ENCODE measurements at places on chromosomes 5 and 9.

- no peak for DNase-seq
Measured at GRCh38 chr9:96167011-96167410, 135.0 kb downstream of the HSD17B3 start.

DNA sequence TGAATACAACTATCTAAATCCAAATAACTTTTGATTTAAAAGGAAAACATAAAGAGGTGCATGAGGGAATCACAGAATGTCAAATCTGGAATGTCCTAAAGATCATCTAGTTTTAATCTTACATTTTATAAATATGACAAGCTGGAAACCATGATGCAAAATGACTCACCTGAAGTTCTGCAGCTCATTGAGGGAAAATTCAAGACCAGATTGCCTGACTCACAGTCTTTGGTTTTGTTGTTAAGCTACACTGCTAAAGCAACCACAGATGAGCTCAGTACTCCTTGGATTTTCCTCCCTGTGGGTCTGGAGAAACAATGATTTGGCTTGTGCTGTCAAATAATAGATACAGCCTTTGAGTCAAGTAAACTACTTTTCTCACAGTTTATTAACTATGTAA is 19.1 kb upstream of the EDIL3 start:
- no peak for DNase-seq

- DNase-seq = no peak
Measured at GRCh38 chr9:75628952-75629351, 261.5 kb upstream of the PCSK5 start.

DNA sequence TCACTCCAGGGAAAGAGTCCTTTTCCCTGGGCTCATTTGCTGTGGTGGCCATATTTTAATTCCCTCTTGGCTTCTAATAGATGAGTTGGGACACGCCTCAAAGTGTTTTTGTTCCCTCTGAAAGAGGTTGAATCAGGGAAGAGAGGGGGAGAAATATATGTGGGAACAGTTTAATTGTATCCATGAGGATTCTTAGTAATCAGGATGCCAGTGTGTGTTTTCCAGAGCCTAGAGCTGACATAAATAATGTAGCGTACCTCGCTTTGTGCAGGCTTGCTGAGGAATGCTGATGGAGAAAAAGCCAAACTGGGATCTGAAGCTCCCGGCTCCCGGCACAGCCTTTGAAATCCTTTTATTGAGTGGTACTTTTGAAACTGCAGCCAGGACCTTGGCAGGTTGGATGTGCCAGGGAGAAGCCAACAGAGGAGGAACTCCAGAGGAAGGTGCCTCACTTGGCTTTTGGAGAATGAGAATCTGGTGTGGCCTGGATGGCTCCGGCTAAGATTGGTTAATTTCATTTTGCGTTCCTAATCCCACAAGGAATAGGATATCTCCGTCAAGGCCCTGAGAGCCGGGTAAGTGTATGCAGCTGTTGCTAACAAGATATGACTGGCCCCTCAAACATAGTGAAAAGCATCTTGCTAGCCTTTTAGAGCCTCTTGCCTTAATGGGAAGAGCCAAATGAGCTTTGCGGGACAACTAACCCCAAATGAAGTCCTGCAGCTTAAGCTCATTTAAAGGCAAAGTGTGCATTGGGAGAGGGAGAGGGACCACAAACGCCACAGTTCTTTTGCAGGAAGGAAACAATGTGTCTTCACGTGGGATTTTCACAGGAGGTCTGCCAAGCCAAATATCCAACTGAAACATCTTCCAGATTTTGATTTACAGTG is 471.1 kb upstream of the WWC1 start:
- no peak for DNase-seq

DNA sequence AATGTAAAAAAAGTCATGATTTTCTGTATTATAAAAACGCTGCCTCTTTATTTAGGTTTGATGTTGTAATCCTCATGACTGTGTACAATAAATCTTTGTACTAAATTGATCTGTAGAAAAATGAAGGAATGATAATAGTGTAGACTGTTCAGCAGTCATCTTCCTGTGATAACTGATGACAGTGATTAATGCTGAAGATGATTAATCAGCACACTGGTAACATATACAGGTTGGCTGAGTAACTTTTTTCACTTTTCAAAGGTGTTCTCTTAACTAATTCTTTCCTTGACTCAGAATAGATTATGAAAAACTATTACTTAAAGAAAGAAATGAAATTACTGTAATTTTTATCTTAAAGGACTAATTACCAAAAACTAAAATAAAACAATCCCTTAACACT is 122.5 kb downstream of the RFX3 start:
- DNase-seq = no peak

GRCh38 chr5:32612134-32612888 is 27.0 kb downstream of the SUB1 start:
- DNase-seq = no peak

DNA sequence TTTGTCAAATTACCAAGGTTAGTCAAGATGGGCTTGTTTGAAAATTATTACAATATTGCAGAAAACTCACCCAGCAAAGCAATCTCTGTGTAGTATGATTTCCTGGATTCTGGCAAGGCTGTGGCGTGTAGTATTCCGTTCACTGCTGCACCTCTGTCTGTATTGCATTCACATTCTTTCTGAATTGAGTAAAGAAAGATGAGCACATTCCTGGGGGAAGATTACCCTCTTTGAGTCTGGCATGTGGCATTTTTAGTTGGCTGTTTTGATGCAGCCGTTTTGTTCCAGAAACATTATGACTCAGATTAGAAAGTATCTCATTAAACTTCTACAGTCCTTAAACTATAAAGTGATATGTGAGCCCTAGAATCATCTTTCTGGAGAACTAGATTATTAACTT is 197.7 kb downstream of the TENT4A start:
- DNase-seq = no peak

DNA sequence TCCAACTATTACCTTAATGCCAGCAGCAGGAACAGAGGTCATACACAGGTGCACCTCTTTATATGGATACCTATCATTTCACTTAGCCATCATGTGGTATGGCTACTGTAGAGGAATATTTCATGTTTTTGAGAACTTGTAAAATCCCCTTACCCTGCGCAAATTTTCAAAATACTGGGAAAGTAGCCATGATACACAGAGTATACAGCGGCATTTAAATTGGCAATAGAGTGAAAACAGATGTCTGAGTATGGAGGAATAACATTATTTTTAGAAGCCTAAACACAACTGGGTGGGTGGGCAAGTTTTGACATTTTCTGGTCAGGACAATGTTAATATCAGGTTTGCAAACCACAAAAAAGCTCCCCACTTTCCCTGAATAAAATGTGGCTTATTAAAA is 109.5 kb downstream of the SMIM23 start:
- no peak for DNase-seq

GRCh38 chr5:119316906-119317305 is 38.9 kb upstream of the TNFAIP8 start:
- no peak for DNase-seq

- DNase-seq = no peak
Measured at GRCh38 chr9:74562611-74563010, 65.5 kb downstream of the RORB start.

DNA sequence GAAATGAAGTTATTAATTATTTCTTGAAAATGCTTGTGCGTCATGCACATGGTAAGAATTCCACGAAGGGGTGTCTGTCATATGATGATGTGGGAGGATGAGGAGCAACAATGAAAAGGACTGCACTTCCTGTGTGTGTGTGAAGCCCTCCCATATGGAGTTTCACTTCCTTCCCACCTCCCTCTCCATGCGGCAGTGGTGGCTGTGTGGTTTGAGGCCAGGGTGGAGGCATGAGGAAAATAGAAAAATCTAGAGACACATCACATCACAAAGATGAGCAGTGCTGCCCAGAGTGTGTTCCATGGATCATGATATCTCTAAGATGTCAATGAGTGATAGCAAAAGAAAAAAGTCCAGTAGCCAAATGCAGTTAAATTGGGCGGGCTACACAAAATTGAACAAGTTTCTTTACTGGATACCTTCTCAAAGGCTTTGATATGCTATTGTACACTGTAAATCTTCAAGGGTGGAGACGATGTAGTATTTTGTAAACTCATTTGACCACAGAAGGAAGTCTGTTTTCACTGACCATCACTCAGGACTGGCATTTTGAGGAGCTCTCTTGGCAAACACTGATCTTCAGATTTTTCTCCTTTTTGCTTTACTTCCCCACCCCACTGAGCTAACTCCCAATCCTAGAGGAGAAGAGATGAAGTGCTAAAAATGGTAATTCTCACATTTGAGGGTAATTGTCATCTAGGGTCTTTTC is 55.7 kb upstream of the EQTN start:
- no peak for DNase-seq

DNA sequence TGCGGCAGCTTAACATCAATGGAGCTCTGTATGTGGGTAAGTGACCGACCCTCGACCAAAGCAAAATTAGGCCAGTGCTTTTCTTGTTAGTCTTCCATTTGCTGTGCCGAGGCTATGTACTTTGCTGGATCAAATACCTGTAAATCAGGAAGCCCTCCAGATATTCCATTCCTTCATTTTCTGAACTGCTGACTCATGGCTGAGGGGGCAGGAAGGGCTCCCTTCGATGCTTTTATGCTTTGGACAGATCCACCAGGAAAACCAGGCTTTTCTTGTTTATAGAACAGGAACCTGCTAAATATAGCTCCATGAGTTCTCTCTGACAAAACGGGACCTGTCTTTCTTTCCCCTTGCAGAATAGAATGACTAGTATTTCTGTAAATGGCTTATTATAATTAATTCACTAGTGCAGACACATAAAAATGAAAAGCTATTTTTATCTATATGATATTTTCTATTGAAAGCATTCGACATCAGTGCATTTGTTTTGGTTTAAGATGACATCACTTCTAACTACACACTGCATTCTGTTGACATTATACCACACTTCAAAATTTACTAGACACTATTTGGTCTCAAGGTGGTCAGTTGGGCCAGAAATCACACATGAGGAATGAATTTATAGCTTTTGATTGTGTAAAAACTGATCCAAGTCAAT is 93.3 kb downstream of the LIFR start:
- DNase-seq = no peak

GRCh38 chr5:66361070-66361469 is 217.0 kb downstream of the SREK1 start:
- DNase-seq = no peak

GRCh38 chr5:170028124-170028523 is 47.8 kb upstream of the INSYN2B start:
- DNase-seq = no peak

DNA sequence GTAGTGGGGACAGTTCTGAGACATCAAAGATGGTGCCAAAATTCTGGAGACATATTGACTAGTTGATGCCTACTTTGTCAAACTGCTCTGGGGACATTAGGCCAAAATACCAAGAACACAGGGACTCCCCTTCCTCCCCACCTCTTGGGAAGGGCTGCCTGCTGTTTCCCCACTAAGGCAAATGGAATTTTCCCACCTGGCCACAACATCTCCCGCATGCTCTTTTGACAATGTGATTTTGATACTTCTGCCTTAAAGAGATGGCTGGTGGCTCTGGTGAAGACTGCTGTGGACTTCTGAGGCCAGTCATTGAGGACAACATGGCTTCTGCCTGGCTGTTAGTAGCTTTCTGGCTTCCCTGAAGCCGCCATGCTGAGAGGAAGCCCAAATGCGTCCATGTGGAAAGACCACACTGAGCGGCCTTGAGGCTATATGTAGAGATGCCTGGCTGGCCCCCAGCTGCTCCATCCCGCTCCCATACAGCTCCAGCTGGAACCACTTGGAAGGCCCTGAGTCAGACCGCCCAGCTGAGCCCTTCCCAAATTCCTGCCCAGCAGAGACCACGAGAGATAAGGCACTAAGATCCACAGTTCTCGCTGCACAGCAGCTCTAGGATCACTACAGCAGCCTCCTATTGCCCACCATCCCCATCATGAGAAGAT is 226.7 kb downstream of the SYK start:
- no peak for DNase-seq

DNA sequence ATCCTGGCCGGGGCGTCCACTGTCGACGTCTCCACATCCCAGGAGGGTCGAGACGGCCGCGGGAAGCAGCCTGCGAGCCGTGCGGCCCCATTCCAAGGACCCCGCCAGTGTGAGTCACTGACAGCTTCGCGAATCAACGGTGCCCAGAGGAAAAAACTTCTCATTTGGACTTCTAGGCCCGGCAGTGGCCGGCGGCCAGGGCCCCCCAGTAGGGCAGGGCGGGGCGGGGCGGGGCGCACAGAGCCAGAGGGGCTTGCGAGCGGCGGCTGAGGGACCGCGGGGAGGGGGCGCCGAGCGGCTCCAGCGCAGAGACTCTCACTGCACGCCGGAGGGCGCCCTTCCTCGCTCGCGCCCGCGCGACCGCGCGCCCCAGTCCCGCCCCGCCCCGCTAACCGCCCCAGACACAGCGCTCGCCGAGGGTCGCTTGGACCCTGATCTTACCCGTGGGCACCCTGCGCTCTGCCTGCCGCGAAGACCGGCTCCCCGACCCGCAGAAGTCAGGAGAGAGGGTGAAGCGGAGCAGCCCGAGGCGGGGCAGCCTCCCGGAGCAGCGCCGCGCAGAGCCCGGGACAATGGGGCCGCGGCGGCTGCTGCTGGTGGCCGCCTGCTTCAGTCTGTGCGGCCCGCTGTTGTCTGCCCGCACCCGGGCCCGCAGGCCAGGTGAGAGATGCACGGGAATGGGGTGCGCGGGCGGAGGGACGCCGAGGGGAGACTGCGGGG is at the start of gene F2R:
TSS of gene F2R (plus strand) at position 391 of the 720 bp plus-strand sequence. CDS start at position 573, 182 bp downstream.
- peak; percentile 29 for DNase-seq

DNA sequence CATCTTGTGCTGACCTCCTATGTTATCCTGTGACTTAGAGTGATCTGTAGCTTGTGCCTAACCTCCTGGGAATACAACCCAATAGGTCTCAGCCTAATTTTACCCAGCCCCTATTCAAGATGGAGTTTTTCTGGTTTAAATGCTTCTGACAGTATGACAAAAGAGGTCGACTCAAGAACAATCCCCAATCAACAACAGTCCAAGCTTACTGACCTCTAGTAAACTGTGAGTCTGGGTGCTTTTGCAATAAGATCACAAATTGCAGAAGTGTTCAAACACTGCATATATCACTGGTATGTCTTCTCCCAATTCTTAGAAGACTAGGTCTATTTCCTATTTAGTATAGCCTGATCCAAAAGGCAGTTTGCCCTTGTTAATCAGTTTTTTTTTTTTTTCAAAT is 323.5 kb upstream of the PTGER4 start:
- DNase-seq = no peak

DNA sequence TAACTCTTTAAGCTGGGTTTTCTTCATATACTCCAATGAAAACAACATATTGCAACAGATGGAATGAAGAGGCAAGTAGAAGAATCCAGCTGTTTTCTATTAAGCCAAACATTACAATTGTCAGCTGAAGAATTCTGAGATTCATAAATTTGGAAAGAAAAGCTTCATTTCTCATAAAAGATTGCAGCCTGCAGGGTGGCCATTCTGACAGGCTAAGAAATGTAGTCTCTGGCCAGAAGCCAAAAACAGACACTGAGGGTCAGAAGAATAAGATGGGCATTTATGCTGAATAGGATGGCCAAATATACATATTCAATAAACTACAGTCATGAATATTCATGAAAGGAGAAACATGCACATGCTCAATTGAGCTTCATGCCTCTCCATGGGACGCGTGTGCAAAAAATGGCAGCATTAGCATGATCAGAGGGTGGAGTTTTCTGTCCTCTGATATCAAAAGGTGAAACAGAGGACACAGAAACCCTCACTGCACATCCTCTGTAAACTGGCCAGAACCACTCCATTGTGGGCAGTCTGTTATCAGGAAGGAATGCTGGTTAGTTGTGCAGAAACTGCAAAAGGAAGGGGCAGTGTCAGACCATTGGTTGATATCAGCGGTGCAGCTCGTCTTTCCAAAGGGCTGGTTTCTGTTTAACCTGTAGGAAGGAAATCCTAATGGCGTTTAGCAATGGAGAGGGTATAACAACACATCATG is 50.2 kb downstream of the FXN start:
- DNase-seq = no peak

Measured in DMS 273 treated with DMSO at 0.1 percent for 48 hours (cell line).